ENCODE measurements at places on chromosomes 5 and 9.
A peak's percentile ranks its signal among the peaks of the same experiment; 100 is the strongest.

DNA sequence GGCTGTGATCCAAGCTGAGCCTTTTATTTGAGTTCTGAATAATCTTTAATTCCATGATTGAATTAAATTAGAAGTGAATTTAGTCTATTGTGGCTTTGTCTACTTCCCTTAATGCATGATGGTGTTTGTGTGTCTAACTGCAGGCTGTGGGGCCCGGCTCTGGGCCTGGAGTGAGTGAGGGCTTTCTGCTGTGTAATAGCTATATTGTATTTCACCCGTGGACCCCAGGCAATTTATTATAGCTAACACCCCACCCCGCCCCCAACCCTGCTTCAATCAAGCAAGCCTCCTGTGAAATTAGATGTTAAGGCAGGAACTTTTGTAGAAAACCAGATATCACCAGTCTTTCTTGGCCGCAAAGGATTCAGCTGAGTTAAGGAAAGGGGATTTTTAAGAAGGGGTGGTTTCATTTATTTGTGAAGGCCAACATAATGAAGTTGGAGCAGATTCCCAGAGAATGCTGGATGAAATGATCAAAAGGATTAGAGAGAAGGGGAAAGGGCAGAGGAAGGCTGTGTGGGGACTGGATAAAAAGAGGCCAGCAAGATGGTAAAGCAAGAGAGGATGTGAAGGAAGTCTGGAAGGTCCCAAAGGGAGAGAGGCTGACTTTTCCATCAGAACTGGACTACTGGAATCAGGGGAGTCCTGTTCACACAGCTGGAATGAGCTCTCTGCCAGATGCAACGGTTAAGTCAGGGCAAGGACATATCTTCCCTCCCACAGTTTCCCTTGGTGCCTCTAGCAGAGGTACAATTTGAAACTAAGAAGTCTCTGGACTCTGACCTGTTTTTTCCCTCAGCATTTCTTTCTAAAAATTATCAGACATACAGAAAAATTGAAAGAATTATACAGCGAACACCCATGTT, 125.3 kb upstream of the SAP30L start:
- no peak for DNase-seq

DNA sequence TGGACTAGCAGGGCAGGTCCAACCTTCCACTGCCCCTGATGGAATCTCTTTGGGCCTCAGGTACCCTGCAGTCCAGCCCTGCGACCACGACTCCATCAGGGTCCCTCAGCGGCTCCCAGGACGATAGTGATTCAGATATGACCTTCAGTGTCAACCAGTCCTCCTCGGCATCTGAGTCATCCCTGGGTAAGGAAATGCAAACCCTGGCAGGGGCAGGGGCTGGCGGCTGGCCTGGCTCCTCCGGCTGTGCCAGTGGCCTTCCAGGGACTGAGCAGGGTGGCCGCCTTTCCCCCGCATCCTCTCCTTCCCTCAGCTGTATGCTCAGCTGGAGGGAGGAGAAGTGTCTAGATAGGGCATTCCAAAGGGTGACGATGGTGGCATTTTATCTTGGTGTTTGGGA, 45.0 kb downstream of the NEURL1B start:
- no peak for DNase-seq

GRCh38 chr9:131433302-131433854, 39.5 kb downstream of the PRRC2B start:
- no peak for DNase-seq

- DNase-seq = peak; percentile 28
Observed at GRCh38 chr5:44887722-44888121, 79.0 kb downstream of the MRPS30 start.
